ENCODE measurements at places on chromosomes 1 and 21. TPM values are rescaled to one million over a fixed set of nuclear protein-coding genes. Genes with fewer than 3 reads are reported as not detected.
A peak's percentile ranks its signal among the peaks of the same experiment; 100 is the strongest.

GRCh38 chr21:32282992-32283391 is 4.1 kb upstream of the MIS18A start:
- DNase-seq, result no peak

DNA sequence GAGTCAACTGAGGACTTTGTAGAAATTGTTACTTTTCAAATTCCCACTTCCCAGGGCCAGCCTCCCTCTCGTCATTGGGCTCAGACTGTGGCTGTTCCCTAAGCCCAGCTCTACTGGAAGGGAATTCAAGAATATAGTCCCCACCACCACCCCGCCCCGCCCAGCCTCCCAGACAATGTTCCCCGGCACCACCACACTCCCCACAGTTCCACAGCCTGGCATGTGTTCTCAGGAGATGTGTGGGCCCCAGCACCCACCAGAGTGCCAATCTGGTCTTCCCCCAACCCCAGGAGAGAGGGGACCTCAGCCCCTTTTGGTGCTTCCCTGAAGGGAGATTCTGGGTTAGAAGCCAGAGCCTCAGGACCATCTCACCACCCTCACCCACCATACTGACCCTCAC is 120.1 kb downstream of the SYT2 start:
- DNase-seq, result no peak

GRCh38 chr21:28693476-28693875 is 299.2 kb downstream of the LTN1 start:
- DNase-seq, result no peak

DNA sequence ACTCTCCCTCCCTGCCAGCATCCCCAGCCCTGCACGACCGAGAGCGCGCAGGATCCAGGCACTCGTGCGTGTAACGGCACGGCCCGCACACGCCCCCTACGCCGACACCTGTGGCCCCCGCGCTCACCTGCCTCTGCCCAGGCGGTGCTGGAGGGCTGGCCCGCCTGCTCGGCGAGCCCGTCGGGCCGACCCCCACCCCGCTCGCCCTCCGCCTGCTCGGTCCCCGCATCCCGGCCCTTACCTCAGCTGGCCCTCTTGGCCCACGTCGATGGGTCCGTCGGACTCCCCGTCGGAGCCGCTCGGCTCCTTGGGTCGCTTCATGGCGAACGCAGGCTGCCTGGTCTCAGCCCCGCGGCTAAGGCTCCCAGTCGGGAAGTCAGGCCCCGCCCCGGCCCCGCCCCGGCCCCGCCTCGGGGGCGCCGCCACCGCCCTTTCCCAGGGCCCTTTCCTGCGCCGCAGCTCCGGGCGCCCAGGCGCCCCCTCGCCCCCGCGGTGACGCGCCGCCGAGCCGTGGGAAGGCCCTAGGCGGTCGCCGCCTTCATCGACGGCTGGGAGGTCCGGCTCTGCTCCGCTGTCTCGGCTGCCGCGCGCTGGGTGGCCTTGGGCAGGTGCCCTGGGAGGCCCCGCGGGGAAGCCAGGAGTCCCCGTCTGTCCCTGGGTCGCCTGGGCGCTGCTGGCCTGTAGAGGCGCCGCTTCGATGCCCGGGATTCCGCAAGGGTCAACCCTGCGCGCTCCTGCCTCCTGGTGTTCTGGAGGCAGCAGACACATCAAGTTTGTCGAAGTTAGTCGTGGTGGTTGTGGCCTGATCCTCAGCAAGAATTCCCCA is at the start of gene HEYL:
HEYL (minus strand) TSS at position 339 of the 826 bp plus-strand sequence; CDS start at position 321, 18 bp downstream.
- peak; percentile 89 for DNase-seq

DNA sequence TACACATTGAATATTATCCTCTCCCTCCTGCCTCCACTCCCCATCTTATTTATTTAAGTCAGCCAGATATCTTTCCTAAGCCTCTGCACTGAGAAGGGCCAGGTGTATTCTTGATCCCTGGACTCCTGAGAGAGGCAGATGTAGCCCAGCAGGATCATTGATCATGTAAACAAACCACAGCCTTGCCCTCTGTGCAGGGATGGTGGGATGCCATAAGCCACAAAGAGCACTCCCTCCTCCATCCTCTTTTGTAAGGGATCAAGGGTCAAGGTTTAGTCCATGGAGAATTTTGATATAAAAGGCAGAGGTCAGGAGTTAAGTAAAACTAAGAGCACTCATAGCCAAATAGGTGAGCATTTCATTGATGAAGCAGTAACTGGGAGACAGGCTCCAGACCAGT is 17.3 kb downstream of the PHGDH start:
- DNase-seq, result no peak

- DNase-seq, result no peak
These were observed 22.3 kb upstream of the LRP8 start for GRCh38 chr1:53349968-53350852.

- no peak for DNase-seq
These were observed 13.8 kb upstream of the SEC16B start for GRCh38 chr1:177983482-177984135.

GRCh38 chr1:111695801-111696200 is 43.4 kb downstream of the INKA2 start:
- no peak for DNase-seq

- no peak for DNase-seq
These were observed 38.0 kb downstream of the ADSS2 start for GRCh38 chr1:244413736-244414135.

- DNase-seq, result no peak
These were observed 8.0 kb downstream of the KCNC4 start for GRCh38 chr1:110218137-110218536.

DNA sequence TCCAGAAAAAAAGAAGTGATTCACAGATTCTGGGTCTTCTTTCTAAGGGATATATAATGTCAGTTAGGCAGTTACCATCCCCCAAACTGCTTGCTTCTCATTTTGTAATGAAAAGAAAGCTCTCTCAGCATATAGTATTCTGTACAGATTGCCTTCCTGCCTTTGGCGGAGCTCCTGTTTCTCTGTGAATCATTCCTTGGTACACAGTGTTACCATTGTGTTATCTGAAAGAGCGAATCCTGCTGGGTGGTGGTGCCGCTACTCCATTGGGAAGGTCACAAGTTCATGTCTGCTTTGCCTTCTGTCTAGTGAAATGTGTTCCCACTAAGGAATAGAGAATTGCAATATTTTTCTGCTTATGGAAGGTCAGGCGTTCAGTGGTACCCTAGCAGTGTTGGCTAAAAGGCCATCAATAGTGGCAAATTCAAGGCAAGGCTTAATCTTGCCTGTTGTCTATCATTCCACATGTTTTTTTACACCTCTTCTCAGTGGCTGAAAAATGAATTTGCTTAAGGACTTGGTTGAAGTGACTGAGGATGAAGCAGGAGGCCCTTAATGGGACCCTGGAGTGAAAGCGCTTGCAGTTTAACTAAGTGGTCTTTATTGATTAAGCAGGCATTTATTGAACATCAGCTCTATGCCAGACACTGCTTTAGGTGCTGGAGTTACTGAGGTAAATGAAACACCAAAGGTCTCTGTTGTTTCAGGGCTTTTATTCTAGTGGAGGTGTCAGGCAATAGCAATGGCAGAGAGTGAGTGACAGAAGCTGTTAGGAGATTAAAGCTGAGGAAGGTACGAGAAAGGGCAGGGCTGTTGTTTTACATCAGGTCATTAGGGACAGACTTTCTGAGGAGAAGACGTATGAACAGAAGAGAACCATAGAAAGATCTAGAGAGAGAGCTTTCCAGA is 186.7 kb downstream of the PDE4B start:
- no peak for DNase-seq

DNA sequence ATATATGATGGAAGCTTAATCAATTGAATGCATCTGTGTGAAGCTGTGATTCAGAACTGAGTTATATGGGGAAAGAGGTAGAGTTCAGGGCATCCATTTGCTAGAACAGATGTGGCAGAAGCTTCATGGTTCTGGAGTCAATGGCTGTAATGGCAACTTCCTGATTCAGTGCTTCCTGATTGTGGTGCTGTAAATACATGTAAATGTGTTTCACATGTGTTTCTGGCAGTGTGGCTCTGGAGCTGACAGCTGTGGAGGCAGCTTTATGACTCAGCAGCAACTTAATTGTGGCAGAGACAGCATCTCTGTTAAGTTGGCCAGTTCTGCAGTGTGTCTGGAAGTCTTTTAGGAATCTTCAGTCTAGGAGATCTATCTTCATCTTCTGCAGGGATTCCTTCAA is 226.6 kb upstream of the ZRANB2 start:
- DNase-seq, result no peak

- DNase-seq, result no peak
These were observed 178.7 kb downstream of the GABPA start for GRCh38 chr21:25913479-25913878.

DNA sequence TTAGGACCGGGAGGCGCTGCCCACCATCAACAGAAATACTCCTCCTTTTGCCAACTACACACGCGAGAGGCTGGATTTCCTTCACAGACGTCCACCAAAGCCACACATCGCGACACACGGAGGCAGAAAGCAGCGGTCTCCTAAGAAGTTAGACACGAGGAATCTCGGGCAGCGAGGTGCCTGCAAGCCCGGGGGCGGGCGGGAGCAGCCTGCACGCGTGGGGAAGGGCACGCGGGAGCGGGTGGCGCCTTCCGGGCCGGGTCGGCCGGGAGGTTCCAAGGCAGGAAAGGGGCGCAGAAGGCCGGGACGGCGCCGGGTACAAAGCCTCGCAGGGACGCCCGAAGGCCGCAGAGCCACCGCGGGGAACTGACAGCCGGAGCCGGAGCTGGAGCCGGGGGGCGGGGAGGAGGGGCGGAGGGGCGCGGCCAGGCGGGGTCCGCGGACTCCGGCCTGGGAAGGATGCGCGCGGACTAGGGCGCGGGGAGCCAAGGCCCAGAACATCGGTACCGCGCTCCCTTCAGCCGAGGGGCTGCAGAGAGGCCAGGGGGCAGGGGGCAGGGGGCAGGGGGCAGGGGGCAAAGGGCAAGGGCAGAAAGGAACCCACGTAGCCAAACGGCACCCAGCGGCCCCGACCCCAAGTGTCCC is 722 bp downstream of the NPHP4 start:
- peak; percentile 68 for DNase-seq

Gene SLAMF7
- 0.16 TPM for total RNA-seq

GRCh38 chr1:178273707-178274410 is 180.0 kb downstream of the RASAL2 start:
- DNase-seq, result no peak

GRCh38 chr21:30148906-30149305 is 17.7 kb downstream of the CLDN17 start:
- DNase-seq, result no peak

GRCh38 chr1:9169601-9170137 is 40.8 kb upstream of the GPR157 start:
- DNase-seq, result no peak

Gene ACTL8
- total RNA-seq, result not detected

Gene EFNA3
- 0.75 TPM for total RNA-seq

- DNase-seq, result no peak
These were observed 200.9 kb downstream of the RPS6KC1 start for GRCh38 chr1:213251972-213252371.

Gene FCAMR
- not detected for total RNA-seq

Gene CFAP57
- total RNA-seq, result not detected

DNA sequence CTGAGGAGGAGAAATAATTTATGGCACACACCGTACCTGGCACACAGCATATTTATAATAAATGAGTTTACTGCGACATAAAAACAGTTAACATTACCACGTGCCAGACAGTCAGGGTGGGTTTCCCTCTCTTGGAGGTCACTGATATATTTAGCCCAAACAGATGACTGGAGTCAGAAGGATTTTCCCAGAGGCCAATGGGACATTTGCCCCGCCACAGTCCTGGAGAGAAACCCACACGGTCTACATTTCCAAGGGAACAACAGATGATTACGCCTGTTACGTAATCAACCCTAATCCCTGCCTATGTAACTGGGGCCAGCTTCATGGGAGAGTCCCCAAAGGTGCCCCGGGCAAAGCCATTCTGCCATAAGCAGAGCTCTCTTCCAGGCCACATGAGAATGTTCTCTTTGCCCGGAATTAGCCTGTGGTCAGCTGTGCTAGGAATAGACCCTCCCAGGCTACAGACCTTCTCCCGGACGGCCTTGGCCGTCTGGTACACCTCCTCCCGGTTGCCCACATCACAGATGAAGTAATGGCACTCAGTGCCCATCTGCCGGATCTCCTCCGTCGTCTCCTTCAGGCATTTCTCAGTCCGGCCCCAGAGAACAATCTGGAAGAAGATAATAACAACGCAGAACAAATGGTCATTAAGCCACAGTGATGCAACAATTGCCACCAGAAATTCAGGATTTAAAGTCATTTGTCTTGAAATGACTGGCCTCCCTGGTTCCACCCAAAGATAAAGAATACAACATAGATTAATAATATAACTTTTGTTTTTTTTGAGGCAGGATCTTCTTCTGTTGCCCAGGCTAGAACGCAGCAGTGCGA is 37.7 kb downstream of the DHRS3 start:
- no peak for DNase-seq

DNA sequence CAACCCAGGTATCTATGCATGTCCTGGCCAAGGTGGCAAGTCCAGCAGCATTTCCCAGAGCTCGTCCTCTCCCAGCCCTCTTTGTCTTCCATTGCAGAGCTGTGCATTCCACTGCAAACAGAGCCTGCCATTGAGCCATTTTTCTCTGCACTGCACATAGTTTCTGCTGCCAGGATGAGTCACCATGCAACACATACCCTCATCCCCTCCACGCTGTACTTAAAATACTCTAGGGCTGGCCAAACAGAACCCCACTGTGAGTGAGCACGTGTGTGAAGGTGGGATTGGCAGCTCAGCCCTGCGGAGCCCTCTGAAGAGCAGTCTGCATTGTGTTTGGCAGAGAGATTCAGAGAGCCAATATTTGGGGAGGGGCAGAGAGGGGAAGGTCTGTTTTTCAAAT is 3.9 kb upstream of the ATP1B1 start:
- DNase-seq, result no peak

DNA sequence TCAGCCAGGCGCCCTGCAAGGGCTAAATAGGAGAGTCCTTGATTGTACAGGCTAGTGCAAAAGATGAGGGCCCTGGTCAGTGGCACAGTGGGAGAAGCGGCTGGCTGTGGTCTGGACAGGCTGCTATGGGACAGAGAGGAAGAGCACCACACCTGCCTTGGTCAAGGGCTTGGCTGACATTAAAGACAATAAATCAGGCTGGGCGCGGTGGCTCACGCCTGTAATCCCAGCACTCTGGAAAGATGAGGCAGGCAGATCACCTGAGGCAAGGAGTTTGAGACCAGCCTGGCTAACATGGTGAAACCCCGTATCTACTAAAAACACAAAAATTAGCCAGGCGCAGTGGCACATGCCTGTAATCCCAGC is 62.9 kb downstream of the NID1 start:
- no peak for DNase-seq

Gene S100PBP
- 12.7 TPM for total RNA-seq

- DNase-seq, result no peak
These were observed 99.3 kb downstream of the FMN2 start for GRCh38 chr1:240190881-240191401.

GRCh38 chr21:29130270-29130969 is at the start of gene MAP3K7CL:
Gene MAP3K7CL (plus strand): TSS chr21:29130644. CDS start chr21:29133345, 2,701 bp downstream.
- DNase-seq, result peak; percentile 67

Measured in Right ventricle myocardium superior (tissue), 1 donor.